ENCODE measurements at places on chromosomes 7 and 10.

DNA sequence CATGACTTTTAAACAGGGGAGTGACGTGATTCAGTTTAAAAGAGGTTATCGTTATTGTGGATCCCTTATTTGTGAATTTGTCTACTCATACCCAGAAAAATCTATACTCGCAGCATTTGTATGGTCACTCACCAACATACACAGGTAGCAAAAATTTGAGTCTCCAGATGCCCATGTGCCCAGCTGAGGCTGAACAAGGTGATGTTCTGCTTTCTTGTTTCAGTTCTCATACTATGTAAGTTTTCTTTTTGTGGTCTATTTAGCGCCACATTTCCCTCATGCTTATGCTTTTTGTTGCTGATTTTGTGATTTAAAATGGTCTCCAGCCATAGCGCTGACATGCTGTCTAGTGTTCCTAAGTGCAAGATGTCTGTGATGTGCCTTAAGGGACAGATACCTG lies 312.9 kb upstream of the SEMA3A start:
- DNase-seq = no peak

- no peak for DNase-seq
Measured at GRCh38 chr10:123896246-123896927, 4.8 kb upstream of the CPXM2 start.

DNA sequence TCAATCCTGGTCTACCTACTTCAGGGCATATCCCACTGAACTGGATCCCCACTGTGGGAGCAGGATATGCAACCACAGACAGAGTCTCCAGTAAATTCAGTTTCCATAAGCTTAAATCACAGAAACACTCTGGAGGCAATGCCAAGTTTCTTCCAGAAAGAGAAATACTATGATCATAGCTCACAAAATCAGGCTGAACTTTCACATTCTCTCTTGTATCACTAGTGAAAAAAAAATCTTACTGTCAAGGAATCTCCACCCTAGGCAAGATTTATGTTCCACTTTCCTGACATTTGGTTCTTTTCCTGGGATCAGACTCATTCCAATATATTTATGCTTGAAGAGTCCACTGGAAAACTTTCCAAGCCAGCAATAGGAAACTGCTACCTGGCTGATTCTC lies 749.0 kb downstream of the SUGCT start:
- DNase-seq = no peak

DNA sequence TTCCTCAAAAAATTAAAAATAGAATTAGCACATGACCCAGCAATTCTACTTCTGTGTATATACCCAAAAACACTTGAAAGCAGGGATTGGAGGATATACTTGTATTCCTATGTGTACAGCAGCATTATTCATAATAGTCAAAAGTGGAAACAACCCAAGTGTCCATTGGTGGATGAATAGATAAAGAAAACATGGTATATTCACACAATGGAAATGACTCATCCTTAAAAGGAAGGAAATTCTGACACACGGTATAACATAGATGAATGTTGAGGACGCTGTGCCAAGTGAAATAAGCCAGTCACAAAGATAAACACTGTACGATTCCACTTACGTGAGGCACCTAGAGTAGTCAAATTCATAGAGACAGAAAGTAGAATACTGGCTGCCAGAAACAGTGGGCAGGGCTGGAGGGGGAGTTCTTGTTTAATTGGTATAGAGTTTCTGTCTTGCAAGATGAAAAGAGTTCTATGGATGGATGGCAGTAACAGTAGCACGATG lies 26.6 kb upstream of the KAT6B start:
- DNase-seq = no peak

DNA sequence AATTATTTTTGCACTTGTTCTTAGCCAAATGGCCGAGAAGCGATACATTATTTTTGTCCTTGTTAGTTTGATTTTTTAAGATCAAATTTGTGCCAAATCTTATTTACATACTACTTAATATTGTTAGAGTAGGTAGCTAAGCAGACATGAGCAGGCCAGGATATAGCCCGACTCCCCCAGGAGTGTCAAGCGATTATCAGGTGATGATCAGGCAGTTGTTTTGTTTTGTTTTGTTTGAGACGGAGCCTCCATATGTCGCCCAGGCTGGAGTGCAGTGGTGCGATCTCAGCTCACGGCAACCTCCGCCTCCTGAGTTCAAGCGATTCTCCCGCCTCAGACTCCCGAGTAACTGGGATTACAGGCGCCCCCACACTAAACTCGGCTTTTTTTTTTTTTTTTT lies 71.1 kb downstream of the LYZL2 start:
- no peak for DNase-seq

- DNase-seq = no peak
Measured at GRCh38 chr10:88042160-88043100, 179.0 kb downstream of the PTEN start.
